ENCODE measurements at places on chromosomes 1 and 21.

DNA sequence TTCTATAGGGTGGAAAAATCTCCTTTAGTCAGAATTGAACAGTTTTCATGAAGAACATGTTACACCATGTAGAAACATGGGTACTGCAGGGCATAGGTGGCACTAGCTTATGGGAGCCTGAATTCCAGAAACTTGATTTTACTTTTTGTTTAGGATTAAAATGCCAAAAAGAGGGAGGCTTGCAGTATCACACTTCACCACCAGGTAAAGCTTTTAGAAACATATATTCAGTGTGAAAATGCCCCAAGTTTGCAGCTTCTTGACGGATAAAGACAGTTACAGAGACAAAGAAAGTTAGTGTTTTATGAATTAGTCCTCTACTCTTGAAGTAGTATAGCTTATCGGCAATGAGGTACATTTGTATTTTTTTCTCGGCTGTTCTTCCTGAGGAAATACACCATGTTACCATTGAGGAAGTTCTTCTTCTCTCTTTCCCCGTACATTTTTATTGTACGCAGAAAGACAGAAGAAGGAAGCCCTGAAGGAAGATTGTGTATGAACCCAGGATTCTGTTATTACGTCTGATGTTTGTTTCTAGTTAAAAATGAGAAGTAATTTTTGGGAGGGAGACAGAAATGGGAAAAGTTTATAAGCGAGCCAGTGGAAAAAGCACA lies 66.1 kb downstream of the PBX1 start:
- no peak for DNase-seq

GRCh38 chr21:14751602-14752344 lies 205.7 kb upstream of the SAMSN1 start:
- no peak for DNase-seq

DNA sequence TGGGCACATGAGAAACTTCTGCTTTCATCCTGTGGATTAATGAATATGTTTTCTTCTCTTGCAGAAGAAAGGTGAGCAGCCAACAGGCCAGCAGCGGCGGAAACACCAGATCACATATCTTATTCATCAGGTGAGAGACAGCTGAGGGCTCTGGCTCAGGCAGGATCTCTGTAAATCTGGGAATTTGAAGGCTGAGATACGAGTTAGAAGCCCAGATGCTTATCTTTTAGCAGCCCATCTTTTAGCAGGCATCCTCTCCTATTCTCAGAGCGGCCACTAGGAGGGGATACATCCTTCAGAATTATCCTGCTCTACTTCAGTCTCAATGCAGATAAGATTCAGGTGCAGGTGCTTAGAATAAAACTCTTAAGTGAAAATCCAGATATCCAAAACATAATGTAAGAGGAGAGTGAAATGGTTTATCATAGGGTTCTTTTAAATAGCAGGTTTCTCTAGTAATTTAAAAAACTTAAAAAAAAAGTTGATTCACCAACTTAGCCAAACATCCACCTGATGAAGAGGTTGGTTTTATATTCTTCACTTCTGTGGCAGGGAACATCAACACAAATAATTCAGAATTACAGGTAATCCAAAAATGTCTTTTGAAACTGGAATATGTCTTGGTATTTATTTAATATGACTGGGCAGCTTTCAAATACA lies 19.3 kb downstream of the SH2D2A start:
- DNase-seq = peak; percentile 36

DNA sequence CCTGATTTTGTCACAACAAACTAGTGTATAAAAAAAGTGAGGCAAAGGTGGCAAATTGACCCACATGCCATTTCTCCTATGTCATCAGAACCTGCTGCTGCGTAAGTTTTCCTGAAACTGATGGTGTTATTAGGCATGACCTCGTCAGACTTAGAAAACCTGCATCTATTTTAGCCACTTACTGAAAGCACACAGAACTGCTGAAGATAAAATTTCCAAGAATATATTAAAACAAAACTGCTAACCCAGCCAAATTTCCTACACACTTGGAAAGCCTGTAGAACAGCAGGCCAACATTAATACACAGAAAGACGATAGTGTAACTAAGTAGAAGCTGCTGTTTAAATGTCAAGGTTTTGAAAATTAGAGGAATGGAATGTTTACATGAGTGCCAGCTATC lies 674.5 kb upstream of the CXADR start:
- DNase-seq = no peak

- DNase-seq = no peak
Measured at GRCh38 chr1:1325288-1326074, 879 bp downstream of the CPTP start.

DNA sequence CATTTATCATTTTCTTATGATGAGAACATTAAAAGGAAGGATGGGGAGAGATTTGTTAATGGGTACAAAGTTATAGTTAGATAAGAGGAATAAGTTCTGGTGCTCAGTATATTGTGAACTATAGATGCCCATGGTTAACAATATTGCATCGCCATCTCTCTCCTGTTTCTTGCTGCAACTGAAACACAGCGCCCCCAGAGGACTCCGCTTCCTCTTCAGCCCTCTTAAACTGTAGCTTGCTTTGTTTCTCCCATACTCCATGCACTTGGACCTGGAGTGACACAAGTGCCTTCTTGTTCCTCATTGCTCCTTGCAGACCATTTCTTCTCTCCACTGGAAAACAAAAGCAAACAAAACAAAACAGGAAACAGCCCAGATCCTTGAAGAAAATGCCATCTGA lies 70.1 kb upstream of the NTPCR start:
- no peak for DNase-seq

DNA sequence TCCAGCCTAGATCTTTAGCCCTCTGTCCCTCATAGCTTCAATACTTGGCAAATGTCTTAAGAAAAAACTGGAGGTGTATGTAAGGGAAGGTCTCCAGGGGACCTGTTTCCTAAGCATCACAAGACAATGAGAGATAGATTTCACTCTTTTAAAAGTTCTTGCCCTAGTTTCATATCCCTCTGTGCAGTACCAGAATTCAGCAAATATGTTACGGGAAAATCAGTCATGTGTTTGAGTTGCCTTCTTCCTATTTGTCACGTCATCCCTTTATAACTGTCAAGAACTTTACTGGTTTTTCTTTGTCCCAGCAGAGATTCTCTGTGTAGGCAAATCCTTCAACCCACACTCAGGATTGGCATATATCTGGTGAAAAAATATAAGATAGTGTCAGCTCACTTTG lies 32.3 kb downstream of the DNASE2B start:
- no peak for DNase-seq

- DNase-seq = peak; percentile 11
Measured at GRCh38 chr1:232459087-232459486, 170.8 kb downstream of the SIPA1L2 start.

DNA sequence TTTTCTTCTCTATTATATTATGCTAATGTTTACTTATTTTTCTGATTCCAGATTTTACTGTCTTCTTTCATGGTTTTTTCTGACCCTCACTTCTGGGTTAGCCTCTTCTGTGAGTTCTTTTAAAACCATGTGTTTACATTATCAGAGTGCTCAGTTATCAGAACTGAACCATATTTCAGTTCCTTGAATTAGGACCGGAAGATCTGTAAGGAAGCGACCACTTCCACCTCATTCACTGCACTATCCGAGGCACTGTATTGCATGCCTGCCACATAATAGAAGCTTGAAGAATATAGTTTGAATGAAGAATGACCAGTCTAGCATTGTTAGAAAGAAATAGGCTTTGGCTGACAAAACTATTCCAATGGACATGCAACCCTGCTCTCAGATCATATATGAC lies 281.0 kb upstream of the DEPDC1 start:
- DNase-seq = no peak

GRCh38 chr1:92544756-92545165 lies 58.0 kb upstream of the GFI1 start:
- DNase-seq = no peak

DNA sequence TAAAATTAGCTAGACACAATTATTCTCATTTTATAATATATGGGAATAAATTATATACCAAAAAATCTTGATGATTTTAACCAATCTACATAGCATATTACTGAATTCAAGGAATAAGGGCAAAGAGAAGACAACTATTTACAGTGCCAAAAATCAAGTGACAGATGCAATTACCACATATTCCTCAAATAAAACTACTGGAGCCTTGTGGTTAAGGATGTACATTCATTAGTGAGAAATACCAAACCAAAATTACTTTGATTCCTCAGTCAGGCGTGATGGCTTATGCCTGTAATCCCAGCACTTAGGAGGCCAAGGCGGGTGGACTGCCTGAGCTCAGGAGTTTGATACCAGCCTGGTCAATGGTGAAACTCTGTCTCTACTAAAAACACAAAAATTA lies 68.8 kb upstream of the RBM34 start:
- no peak for DNase-seq

DNA sequence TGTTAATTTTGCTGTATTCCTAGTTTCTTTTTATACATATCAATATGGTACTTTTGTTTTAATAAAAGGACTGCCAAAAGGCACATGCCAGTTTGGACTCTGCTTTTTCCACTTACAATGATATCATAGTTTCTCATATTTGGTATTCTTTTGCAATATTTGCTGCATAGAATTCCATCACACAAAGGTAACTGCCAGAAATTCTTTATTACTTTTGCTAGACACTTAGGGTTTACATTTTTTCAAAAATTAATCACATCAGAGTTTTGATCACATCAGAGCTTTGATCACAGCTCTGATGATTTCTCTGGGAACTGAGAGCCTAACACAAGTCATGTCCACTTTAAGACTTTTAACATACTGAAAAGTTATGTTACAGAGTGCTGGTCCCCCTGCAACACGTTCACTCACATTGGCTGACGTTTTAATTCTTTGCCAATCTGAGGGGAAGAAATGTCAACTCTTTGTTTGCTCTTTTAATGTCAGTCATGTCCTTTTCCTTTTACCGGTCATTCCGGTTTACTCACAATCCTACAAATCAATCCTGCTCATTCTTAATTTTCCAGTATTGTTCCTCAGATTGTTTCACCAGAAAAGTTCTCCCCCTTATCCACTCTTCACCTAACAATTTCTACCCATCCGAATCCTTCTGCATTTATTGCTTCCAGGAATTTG lies 1.1 kb upstream of the CD46 start:
- no peak for DNase-seq

DNA sequence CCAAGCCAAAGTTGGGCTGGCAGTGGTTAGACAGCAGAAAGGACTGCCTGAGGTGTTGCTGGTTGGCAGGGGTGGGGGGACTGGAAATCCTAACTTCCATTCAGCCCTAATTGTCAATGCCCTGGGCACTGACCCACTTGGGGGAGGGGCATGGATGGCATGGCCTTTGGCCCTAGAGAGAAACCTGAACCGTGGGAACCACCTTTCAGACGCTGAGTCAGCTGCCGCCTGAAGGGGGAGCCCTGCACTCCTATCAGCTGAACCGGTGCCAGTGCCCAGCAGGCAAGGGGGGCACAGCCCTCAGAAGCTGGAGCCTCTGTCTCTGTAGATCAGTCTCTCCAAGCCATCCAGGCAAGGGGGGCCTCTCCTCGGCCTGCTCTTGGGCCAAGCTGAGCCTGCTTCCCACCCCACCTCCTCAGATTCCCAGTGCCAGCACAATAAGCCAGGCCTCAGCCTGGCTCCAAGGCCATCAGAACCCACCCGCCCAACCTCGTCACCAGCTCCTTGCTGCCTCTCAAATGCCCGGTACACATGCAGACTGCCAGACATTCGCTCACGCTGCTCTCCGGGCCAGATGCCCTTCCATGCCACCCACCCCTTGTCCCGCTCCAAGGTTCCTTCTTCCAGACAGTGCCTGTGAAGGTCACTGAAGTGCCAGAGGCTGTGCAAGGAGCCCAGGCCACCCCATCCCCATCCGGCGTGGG lies 11.6 kb downstream of the TINAGL1 start:
- DNase-seq = peak; percentile 33

GRCh38 chr1:50285994-50286393 lies 137.2 kb downstream of the DMRTA2 start:
- no peak for DNase-seq

GRCh38 chr1:200654660-200655059 lies 15.0 kb downstream of the DDX59 start:
- DNase-seq = no peak

DNA sequence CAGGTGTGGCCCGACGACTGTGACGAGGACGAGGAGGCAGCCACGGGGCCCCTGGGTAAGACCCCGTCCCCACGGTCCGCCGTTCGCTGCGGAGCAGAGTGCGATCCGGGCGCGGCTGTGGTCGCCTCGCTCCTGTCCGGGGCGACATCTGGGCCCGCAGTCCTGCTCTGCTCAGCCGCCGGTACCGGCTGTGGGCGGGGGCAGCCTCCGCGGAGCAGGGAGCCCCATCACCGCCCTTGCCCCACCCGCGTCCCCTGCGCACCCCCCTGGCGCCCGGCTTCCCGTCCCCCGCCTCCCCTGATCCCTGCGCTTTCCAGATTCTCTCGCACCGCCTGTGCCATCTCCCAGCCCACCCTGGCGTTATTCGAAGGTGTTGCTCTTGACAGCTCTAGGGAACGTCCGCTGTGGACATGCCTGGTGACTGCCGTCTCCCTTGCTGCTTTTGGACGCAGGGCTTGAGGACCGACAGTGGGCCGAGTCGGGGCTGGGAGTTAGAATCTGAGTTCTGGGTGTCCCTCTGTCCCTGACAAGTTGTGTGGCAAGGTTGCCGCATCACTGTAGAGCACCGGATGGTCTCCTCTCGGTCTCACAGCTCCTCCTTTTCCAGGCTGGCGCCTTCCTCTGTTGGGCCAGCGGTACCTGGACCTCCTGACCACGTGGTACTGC lies 596 bp downstream of the TOR3A start:
- no peak for DNase-seq

GRCh38 chr1:204760757-204761156 lies 75.2 kb upstream of the LRRN2 start:
- DNase-seq = no peak

DNA sequence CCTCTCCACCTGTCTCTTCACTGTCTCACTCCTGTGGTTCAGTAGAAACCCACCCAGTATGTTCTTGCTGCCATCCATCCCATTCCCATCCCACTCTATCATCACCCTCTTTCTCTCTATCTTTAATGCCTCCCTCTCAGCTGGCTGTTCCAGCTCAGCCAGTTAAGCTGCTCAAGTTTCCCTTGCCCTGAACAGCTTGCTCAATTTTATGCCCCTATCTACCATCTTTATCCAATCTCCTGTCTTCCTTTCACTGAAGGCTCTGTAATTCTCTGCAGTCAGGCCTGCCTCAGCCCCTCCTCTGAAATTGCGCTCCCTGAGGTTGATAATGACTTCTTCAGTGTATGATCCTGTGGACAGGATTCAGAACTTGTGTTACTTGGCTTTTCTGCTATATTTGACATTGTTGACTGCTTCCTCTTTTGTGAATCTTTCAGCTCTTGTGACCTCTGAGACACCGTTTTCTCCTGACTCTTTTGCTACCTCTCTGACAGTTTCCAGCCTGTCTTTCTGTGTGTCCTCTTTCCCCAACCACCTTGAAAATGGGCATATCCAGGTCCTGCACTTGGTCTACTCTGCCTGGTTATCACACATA lies 13.9 kb upstream of the BCAR3 start:
- DNase-seq = no peak

DNA sequence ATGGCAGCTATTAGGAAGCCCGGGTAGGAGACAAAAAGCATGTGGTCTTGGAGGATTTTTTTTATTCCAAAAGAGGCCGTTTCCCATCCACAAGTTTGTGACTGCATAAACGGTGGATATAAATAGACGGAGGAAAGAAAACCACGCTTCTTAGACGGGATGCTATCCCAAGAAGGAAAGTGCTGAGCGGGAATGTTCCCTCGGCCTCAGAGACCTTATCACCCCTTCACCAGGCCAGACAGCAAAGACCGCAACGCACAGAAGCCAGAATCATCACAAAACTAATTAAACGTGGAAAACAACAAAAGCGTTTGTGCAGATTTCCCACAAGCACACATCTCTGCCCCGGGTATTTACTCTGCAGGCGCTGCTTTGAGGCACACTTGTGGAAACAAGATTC lies 43.2 kb downstream of the HLCS start:
- no peak for DNase-seq

All from AML-193 (cell line).